PC-3 (cell line): ENCODE measurements at places on chromosomes 4 and X.

DNA sequence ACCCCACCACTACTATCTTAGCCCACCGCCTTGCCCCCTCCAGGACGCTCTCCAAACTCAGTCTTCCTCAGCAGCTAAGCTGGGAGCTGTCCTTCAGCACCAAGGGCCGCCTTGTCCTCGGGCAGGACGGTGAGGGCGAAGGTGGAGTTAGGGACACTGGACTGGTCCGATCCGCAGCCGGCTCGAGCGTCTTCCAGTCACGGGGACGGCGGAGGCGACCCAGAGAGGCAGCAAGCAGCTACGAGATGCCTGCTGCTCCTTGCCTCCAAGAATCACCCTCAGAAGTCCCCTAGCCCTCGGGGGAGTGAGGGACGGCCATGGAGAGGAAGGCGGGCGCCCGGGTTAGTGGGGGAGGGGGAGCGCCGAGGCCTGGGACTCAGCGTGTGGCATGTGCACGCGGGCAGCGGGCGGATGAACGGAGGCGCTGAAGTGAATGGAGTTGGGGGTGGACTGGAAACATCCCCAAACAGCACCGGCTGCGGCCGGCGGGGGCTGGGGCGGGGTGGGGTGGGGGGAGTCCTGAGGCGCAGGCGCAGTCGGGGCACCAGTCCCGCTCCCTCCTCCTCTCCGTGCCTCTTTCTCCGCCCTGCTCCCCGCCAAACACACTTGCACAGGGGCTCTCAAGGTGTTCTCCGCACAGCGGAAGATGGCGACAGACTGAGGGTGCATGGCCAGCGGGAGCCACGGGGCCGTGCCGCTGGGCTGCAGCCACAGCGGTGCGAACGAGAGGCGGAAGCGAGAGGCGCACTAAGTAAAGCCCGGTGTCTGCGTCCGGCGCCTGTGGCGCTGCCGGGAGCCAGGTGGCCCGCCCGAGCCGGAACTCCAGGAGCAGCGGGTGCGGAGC is at the start of gene NALF2:
Gene NALF2 (plus strand): TSS at position 545 of the 844 bp plus-strand sequence. CDS start 957 bp downstream, outside the sequence.
- peak; percentile 50 for DNase-seq

DNA sequence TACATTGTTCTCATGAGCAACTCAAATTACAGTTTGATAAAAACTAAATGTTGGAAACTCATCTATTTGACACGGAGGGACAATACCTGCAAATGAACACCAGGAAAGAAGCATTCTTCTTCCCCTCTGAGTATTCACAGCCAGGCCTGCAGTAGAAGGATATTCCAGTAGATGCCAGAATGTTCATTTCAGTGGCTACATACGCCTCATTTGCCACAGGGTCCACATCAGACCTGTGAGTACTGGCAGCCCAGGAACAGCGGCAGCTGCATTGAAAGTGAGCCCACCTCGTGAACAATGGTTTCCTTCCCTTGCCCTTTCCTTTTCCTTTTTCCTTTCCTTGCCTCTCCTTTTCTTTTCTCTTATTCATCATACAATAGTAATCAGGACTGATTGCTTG is 81.1 kb upstream of the NEIL3 start:
- no peak for DNase-seq

- DNase-seq, result no peak
Observed at GRCh38 chrX:24184018-24184417, 34.5 kb downstream of the ZFX start.

DNA sequence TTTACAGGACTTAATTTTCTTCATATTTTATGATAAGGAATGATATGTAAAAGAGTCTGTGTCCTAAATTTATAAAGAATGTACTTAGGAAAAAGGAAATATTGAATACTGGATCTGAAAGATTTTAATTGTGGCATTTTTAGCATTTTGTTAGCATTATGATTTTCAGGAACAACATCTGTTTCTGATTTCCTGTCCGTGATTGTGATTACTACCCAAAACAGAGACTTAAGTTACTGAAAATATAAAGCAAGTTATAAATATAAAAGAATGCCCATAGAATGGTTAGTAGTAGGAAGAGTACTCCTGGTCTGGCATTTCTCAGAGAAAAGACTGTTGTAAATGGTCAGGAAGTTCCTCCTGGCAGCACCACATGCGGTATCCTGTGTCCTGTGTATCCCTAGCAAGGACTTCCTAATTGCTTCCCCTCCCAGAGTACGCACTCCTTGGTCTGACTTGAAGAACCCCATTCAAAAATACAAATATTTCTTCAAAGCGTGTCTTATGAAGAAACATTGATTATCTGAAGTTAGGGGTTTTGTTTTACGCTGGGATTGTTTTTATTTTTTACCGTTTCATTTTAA is 88.9 kb downstream of the RS1 start:
- no peak for DNase-seq

- peak; percentile 88 for DNase-seq
Observed at GRCh38 chr4:123418351-123418931, 21.8 kb downstream of the SPRY1 start.

- DNase-seq, result no peak
Observed at GRCh38 chr4:105637408-105638176, 70.9 kb downstream of the INTS12 start.

DNA sequence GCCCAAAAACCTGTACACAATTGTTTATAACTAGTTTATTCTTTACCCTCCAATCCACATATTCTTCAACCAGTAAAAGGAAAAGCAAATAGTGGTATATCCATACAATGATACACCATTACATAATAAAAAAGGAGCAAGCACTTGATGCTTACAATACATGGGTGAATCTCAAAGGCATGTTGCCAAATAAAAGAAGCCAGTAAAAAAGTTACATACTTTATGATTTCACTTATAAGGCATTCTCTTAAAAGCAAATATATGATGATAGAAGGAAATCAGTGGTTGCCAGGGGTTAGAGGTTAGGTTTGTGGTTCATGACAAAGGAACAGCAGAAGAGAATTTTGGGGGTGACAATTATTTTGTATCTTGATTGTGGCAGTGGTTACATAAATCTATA is 896.1 kb upstream of the LCORL start:
- DNase-seq, result peak; percentile 65

- peak; percentile 91 for DNase-seq
Observed at GRCh38 chrX:106894978-106895452, 8.1 kb downstream of the RIPPLY1 start.

GRCh38 chr4:120317713-120318112 is 251.1 kb upstream of the MAD2L1 start:
- no peak for DNase-seq

DNA sequence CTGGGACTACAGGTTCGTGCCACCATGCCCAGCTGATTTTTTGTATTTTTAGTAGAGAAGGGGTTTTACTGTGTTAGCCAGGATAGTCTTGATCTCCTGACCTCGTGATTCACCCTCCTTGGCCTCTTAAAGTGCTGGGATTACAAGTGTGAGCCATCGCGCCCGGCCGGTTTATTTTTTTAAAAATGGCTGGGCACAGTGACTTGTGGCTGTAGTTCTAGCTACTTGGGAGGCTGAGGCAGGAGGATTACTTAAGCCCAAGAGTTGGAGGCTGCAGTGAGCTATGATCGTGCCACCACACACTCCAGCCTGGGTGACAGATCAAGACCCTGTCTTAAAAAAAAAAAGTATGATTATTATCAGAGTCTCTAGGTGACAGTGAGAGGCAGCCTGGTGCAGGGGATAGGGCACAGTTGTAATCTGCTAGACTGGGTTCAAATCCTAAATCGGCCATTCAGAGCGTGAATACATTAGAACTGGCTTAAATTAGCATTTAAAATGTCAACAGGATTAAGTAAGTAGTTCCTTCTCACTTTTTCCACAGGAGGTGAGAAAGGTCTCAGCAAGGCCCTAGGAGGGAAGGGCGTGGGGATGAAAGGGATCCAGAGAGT is 435 bp upstream of the MGST2 start:
- DNase-seq, result no peak

DNA sequence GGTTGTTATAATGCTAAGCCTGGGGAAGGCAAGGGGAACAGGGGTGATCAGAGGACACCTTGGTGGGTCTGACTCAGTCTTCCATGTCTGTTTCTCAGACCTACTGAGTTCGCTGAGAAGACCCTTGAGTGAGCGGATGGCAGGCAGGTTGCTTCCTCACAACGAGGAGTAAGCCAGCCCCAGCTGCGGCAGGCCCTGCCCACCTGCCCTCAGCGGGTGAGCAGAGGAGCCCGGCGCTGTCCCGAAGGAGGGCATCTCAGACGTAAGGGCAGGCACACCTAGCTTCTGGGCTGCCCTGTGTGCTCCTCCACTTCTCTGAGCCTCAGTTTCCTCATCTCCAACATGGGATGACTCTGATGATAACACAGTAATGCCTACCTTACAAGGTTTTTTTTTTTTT is 30.3 kb downstream of the MSX1 start:
- DNase-seq, result no peak

DNA sequence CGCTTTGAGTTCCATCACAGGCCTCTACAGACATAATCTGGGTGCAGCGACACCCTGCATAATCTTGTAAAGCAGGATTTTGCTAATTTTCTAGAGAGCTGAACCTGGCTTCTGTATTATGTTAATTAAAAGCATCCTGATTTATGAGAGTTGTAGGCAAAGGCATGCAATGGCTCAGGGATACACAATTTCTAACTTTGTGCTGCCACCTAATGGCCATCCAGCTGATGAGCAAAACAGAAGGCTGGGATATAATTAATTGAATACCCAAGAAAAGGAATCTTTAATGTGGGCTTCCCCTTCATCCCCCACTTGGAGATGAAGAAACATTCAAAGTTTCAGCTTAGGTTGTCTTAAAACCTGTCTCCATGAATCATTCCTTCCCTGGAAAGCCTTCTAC is 78.1 kb downstream of the BMP15 start:
- peak; percentile 34 for DNase-seq
